Hippocampal formation (tissue), 2 donors: ENCODE measurements at places on chromosomes 1 and 21.

GRCh38 chr1:211118407-211119102 is 15.4 kb downstream of the KCNH1 start:
- DNase-seq, result no peak

DNA sequence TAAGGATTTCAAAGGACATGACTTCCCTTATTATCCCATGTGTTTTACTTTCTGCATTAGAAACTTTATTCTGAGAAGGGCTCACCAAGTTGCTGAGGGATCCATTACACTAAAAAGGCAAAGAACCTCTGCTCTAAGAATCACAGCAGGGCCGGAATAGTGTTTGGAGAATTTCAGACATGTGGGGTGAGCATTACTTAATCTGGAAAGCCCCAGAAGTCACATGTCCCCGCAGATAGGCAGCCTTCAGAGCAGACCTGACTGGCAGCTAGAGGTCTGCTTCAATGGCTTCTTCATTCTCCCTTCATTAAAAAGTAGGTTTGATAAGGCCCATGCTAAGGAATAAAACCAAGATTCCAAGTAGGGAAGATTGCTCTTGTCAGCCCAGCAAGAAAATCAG is 52.6 kb upstream of the RBM15 start:
- no peak for DNase-seq

GRCh38 chr1:4756851-4757580 is 102.6 kb downstream of the AJAP1 start:
- DNase-seq, result no peak

DNA sequence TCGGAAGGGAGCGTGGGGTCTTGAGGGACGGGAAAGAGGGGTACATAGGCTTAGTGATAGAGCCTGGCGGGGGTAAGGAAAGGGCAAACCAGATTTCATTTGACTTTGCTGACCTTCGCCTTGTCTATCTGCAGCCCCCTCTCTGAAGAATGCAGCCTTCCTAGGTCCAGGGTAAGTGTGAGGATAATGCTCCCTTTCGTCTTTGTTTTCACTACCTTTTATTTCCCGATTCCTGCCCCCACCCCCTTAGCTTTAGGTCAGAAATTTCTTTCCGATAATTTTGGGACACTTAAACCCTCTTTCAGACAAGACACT is 396 bp downstream of the ATP5PB start:
- no peak for DNase-seq

DNA sequence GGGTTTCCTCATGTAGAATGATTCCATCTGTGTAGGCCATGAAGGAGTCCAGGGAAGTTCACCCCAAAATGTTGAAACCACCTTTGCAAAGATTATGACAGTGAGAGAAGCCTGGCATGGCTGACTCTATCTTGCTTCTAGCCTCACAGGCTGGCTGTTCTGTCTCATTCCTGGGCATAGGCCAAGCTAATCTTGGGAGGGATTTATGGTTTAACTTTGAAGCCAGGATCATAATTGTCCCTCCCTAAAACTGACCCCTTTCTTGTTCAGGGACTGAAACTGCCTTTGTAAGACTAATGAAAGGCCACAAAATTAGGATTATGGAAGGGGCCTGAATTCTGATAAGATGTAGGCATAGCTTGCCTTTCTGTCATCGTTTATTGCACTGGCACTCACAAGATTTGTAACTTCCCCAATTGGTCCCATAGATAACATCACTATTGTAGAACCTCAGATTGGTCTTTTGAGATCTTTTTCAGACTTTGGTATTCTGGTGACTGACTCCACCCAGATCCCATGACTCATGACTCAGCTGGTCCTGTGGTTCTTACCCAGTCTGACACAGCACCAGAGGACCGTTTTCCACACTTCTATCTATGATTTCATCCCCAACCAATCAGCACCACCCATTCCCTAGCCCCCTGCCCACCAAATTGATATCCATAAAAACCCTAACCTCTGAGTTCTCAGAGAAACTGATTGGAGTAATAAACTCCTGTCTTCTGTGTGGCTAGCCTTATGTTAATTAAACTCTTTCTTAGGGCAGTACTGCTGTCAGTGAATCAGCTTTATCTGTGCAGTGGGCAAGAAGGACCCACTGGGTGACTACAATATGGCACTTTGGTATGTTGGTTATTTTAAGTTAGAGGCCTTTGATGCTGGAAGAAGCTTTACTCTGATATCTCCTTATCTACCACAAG is 13.6 kb upstream of the LAMTOR5 start:
- no peak for DNase-seq
